SHP77 (cell line): ENCODE measurements at places on chromosomes 6 and 20.

GRCh38 chr6:135920689-135921088 lies 69.2 kb downstream of the PDE7B start:
- no peak for DNase-seq

DNA sequence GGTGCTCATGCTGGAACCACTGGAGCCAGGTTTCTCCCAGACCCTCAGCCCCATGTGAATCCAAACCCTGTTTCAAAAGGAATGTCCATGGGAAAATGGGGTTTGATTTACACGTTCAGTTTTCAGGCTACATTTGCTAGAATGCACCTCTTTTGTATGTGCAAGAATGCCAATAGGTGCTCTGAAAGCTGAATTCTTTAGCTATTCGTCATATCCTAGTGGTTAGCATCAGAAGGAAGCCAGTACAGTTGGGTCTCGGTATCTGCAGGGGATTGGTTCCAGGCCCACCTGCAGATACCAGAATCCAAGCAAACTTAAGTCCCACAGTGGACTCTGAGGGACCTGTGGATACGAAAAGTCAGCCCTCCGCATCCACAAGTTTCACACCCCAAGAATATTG lies 93.4 kb downstream of the UST start:
- no peak for DNase-seq

- DNase-seq, result no peak
Measured at GRCh38 chr6:14770572-14770971, 475.3 kb upstream of the JARID2 start.

GRCh38 chr20:17794400-17794799 lies 94.6 kb downstream of the BANF2 start:
- DNase-seq, result no peak

GRCh38 chr20:48731536-48731935 lies 96.3 kb downstream of the PREX1 start:
- no peak for DNase-seq

DNA sequence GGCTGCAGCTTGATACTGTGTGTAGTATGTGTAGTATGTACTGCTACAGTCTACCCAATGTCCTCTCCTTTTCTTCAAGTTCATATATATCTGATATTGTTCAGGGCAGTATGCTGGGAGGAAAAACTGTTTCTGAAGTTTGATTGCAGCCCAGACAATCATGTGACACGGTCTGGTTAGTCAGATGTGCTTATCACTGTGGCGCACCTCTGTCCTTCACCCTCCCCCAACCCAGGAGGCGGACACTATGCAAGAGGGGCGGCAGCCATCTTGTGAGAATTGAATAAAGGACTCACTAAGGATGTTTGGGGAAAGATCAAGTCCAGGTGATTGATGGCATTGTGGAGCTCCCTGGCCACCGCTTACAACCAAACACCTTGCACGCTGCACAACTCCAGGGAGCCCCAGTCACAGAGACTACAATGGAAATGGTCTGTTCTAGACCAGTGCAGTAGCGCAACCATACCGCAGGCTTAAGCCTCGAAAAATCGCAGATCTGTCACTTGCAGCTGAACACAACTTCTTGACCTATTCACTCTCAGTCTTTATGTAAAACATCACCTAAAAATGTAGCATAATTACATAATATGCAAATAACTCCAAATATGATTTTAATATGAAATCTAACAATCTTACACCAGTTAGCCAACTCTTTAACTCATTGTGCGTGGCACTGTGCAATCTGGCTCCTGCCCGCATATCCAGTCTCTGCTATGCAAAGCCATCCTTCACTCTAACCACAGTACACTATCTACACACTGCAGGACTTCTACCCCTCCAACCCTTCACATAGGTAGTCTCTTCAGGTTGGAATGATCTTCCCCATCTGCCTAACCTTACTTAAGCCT lies 79.3 kb downstream of the VGLL2 start:
- DNase-seq, result no peak

DNA sequence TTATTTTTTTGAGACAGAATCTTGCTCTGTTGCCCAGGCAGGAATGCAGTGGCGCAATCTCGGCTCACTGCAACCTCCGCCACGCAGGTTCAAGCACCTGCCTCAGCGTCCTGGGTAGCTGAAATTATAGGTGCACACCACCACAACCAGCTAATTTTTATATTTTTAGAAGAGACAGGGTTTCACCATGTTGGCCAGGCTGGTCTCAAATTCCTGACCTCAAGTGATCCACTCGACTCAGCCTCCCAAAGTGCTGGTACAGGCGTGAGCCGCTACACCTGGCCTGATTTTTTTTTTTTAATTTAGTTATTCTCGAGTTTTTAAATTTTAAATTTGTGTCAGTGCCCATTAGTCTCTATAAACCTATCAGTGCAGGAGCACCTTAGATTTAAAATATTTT lies 24.4 kb downstream of the ZNF133 start:
- no peak for DNase-seq

GRCh38 chr6:74289884-74290283 lies 593.9 kb downstream of the CD109 start:
- DNase-seq, result no peak

DNA sequence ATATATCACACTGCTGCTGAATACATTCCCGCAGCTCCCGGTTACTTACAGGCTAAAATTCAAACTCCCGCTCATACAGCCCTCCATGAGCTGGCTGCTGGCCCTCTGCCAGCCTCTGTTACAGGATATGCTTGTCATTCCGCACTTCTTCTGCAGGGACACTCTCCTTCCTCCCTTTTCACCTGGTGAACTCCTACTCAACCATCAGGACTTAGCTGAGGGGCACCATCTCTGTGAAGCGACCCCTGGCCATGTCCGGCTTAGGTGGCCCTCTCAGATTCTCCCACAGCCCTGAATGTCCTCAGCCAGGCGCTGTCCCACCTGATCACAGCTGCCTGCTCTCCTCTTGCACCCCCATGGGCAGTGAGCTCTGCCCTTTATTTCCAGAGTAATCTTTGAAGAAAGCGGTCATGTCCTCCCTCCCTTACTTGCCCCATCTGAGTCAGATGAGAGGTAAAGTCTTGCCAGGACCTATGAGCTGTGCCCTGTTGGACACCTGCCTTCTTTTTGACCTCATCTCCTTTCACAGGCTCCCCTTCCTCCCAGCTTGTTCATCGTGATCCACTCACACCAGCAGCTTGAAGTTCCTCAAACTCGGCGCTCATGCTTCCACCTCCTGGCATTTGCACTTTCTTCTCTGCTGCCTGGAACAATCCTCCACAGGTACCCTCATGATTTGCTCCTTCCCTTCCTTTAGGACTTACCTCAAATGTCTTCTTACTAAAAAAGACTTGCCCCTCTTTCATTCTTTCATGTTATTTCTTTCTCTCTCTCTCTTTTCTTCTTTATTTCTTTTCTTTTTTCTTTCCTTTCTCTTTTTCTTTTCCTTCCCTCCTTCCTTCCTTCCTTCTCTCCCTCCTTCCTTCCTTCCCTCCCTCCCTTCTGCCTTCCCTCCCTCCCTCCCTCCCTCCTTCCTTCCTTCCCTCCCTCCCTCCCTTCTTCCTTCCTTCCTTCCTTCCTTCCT lies 5.6 kb downstream of the CYP24A1 start:
- DNase-seq, result peak; percentile 12

GRCh38 chr6:125781314-125781868 lies 9.4 kb upstream of the NCOA7 start:
- no peak for DNase-seq

DNA sequence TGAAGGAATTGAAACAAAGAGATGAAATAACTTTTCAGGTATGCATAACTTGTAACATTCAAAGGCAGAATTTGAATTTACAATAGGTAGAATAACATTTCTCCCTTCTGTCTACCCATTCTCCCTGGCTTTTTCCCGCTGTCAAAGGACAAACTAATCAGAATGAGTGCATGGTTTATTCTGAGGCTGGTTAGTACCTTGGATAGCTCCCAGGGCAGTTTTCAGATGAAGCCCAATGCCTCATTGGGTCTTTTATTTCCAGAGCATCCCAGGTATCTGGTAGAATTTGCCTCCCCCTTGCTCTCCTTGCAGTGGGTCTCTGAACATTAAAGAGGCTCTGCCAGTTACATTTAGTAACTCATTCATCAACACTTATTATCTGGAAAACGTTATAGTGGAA lies 665.5 kb downstream of the BCKDHB start:
- DNase-seq, result no peak

GRCh38 chr6:34149452-34149810 lies 3.5 kb upstream of the GRM4 start:
- no peak for DNase-seq

- DNase-seq, result peak; percentile 77
Measured at GRCh38 chr6:41053041-41053440, at the start of gene APOBEC2. Gene APOBEC2 (plus strand): TSS chr6:41053202. CDS start chr6:41053348, 146 bp downstream.

DNA sequence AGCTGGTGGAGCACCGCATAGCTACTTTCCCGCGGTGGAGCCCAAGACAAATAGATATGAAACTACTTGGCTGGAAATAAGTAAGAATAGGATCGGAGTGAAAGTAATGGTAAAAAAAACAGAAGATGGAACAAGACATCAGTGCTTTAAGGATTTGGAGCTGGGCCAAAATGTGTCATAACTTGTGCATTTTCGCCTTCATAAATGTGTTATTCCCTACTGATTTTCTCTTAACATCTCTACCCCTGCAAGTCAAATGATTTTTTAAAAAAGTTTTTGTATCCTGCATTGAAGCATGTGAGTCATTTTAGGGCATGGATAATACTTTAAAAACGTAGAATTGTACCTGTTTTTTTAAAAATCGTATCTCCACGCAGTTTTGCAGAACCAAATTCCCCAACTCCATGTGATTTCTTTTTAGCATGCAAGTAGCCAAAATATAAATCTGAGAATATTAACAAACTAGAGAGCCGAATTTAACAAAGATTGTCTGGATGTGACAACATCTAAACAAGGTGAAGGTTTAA lies 882 bp upstream of the FAM184A start:
- DNase-seq, result no peak

DNA sequence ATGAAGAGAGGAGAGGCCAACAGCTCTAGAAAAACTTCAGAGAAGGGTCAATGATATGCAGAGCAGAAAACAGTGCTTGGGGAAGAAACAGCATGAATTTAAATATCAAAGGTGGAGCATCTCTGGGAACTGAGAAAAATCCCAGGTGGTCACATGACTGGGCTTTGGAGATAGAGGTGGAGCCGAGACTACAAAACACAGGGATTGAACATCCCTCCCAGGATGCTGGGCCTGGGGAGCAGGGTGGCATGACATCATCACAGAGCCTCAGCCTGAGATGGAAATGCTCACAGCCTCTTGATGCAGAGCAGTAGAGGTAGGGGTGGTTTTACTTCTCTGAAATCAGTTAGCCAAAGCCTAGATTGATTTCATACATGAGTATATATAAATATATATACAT lies 529.5 kb downstream of the PRKN start:
- DNase-seq, result no peak

- no peak for DNase-seq
Measured at GRCh38 chr6:82571455-82571854, 207.8 kb downstream of the TPBG start.

DNA sequence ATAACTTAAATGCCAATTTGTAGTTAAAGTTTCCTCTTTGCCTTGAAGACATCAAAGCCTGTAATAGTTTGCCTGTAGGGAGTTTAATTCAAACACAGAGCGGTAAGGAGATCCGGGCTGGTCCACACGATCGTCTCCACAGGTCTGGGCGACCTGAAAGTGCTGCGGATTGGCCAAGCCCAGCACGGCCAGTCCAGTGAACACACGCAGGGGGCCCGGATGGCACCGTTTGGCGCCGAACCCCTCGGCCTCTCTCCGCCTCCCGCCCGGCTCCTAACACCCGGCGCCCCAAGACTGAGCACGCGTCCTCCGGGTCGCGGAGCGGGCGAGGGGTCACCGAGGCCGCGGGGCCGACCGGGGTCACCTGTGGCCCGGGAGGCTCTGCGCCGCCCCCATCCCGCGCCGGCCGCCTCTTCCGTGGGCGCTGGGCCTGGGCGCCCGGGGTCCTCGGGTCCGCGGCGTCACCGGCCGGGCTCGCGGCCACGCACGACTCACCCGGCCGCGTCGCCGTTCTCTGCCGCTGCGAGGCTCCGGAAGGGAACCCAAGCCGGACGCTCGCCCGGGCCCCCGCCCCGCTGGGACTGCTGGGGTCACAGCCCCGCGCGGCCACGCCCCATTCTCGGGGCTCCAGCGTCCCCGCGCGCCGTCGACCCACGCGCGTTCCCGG lies 481 bp downstream of the SERPINB6 start:
- no peak for DNase-seq

DNA sequence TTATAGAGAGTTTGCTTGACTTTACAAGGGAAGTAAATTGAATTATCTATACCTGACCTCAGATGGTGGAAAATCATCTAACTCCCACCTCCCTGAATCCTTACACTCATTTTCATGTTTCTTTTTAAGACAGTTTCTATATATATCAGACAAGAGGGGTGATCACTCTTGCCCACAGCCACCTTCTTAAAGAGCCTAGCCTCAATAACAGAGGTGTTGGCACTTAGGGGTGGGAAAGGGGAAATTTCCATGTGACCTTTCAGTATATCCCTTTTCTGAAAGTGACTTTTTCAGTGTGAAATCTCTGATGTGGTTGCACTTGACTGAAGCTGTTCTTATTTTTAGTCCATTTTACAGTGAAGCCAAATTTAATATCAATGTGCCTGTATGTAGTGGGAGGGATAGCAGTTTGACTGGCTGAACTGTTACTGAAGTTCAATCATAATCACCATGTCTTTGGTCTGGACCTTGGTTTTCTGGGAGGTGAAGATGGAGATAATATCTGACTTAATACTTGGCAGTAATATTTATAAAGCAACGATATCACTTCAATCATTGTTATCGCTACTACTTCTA lies 141.3 kb downstream of the MAP3K7 start:
- DNase-seq, result no peak

DNA sequence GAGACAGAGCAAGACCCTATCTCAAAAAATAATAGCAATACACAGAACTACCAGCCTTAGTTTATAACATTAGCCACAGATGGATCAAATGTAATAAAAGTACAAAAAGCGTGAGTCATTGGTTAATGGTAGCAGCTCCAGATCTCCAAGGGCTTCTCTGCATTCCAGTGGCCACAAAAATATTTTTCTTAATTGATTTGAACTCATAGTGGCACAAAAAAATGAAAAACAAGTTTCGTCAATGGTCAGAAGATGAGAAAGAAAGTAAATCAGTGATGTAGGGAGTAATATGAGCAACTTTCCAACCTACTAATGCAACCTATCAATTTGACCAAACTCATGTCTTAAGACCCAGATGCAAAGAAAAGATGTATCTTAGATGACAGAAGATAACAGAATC lies 79.6 kb downstream of the CEP57L1 start:
- DNase-seq, result no peak

GRCh38 chr6:165376100-165376499 lies 66.7 kb upstream of the C6orf118 start:
- no peak for DNase-seq
